Activated CD8-positive, alpha-beta T cell treated with anti-CD3 and anti-CD28 coated beads, Interleukin-2, amount 10 ng/mL, durations not matched to agents 7 days and 5 days (primary cell): ENCODE measurements at places on chromosomes 2 and 18.

GRCh38 chr18:77635451-77635850 lies 385.8 kb downstream of the GALR1 start:
- DNase-seq = no peak

DNA sequence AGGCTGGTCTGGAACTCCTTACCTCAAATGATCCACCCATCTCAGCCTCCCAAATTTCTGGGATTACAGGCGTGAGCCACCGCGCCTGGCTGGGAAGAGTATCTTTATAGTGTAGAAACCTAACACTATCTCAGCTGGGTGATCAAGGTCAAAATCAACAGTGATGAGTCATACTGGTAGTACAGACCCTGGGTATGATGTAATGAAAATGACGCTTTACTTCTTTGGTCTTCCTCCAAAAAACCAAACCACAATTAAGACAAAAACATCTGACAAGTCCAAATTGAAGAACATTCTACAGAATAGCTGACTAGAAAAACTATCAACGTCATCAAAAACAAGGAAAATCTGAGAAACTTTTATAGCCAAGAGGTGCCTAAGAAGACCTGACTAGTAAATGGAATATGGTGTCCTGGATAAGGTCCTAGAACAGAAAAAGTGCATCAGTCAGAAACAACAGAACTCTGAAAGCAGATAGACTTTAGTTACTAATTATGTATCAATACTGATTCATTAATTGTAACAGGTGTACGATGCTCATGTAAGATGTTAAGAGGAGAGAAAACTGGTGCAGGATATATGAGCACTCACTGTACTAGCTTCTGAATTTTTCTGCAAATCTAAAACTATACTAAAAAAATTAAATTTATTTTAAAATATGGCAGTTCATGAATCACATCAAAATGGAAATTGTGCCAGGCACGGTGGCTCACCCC lies 25.4 kb downstream of the PDCL3 start:
- peak; percentile 47 for DNase-seq

DNA sequence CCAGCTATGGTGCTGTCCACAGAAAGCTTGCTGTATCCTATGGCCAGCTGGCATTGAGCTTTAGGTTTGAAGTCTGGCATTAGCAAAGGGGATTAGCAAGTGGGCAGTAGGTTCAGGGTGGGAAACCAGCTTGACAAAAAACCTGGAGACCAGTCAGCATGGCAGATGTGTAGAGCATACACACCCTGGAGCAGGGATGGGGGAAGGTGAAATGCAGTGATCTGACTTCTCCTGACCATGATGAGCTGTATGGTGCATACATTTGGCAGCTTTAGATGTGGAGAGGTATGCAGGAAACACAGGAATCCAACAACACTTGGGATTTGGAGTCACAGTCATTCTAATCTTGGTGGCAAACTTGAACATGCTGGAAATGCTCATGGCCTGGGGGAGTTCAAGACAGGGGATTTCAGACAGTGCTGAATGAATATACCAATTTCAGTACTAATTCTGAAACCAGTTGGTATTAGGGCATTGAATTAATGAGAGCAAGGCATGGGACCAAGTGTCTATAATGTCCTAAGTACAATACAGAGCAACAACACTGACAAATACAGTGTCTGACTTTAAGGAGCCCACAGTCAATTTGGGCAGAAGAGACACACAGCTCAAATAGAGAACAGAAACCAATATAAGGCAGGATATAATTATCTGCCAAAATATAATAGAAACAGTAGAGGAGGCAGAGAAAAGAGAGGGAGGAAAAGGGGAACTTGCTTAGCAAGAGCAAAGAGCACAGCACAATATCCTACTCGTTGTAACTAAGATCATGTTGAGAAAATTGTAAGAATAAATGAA lies 11.8 kb downstream of the ARHGAP15 start:
- no peak for DNase-seq

DNA sequence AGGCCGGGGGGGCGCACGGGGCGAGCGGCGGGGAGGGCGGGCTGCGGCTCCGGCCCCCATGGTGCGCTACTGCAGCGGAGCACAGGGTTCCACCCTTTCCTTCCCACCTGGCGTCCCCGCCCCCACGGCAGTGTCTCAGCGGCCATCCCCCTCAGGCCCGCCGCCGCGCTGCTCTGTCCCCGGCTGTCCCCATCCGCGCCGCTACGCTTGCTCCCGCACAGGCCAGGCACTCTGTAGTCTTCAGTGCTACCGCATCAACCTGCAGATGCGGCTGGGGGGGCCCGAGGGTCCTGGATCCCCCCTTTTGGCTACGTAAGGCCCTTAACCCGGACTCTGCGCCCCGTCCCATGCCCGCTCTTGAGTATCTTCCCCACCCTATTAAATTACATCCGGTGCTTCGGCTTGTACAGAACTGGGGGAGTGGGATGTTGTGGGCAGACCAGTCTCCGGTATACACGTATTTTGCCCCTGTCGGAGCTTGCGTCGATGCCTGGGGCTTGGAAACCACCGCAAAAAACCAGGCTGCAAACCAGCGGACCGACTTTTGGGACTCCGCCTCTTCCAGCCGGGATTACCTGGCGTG lies 598 bp upstream of the WBP1 start:
- DNase-seq = peak; percentile 89

DNA sequence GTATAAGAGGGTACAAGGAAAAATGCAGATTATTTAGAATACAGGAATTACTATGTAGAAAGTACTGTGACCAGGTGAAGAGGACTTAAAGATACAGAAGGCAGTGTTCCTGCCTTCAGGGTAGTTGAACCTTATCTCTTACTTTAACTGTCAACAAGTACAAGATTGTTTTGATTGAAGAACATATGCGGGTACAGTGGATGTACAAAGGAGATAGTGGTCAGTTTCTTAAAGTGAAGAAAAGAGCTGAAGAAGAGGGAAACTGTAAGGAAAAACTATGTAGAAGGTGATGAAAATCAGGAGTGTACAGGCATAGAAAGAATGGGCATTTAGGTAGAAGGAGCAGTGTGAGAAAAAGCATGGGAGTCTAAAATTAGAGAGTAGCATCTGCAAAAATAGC lies 2.2 kb downstream of the RALBP1 start:
- DNase-seq = no peak

- DNase-seq = no peak
Measured at GRCh38 chr2:54866868-54867267, 143.4 kb downstream of the EML6 start.

- DNase-seq = no peak
Measured at GRCh38 chr2:49831698-49832367, 677.5 kb upstream of the FSHR start.

- no peak for DNase-seq
Measured at GRCh38 chr2:234691968-234692955, 195.4 kb upstream of the ARL4C start.

DNA sequence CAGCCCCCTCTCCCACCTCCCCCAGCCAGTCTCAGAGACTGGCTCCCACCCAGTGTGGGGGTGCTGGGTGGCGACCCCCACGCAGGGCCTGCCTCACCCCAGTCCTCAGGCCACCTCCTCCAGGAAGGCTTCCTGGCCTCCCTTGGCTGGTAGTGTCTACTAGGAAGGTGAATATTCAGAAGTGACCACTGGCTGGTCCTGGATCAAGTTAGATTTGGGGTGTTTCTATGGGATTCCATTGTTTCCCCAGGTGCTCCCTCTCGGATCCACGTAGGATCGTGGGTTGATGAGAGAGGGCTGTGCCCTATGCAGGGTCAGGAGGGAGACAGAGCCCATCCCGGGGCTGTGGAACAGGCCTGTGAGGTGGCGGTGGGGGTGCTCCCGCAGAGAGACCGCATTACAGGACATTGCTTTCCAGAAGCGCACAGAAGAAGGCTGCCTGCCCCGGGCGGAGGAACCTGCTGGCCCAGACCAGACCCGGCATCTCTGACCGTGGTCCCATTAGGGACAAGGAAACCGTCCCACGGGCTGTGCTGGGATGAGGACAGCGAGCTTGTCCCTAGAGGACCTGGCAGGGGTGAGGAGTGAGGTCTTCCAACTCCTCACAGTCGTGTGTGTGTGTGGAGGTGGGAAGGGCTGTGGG lies 3.3 kb downstream of the PDCD1 start:
- DNase-seq = no peak

GRCh38 chr2:230205034-230205433 lies 14.8 kb downstream of the SP110 start:
- DNase-seq = no peak

DNA sequence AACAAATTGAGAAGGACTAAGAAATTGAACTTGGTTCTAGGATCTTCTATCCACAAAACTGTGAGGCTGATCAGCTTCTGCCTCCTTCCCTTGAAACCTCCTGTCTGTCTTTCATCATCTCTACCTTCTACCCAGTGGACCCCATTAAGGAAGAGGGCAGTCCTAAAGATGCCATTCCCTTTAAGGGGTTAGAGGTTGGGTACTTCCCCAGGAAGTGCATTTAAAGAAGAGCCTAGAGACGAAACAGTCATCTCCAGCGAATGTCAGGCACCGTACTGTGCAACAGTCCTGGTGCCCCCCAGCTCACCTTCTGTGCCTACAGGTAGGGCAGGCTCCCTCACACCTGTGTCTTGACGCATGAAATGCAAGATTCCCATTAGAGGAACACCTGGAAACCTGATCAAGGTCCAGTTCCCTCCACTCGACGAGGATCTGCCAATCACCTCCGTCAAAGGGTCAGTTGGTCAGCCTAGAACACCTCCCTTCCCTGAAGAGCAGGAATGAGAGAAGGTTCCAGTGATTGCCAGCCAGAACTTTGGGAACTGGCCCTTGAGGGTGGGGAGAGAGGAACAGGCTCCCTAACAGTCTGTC lies 20.9 kb downstream of the LOXHD1 start:
- DNase-seq = no peak

- no peak for DNase-seq
Measured at GRCh38 chr2:29110916-29111535, 4.2 kb upstream of the CLIP4 start.

GRCh38 chr18:9068346-9068745 lies 34.2 kb upstream of the NDUFV2 start:
- no peak for DNase-seq

GRCh38 chr2:171718720-171719119 lies 31.5 kb downstream of the DYNC1I2 start:
- DNase-seq = no peak

- peak; percentile 95 for DNase-seq
Measured at GRCh38 chr2:86785456-86785855, 5.3 kb downstream of the CD8A start.

- no peak for DNase-seq
Measured at GRCh38 chr18:22977847-22978701, 44.9 kb downstream of the RBBP8 start.

DNA sequence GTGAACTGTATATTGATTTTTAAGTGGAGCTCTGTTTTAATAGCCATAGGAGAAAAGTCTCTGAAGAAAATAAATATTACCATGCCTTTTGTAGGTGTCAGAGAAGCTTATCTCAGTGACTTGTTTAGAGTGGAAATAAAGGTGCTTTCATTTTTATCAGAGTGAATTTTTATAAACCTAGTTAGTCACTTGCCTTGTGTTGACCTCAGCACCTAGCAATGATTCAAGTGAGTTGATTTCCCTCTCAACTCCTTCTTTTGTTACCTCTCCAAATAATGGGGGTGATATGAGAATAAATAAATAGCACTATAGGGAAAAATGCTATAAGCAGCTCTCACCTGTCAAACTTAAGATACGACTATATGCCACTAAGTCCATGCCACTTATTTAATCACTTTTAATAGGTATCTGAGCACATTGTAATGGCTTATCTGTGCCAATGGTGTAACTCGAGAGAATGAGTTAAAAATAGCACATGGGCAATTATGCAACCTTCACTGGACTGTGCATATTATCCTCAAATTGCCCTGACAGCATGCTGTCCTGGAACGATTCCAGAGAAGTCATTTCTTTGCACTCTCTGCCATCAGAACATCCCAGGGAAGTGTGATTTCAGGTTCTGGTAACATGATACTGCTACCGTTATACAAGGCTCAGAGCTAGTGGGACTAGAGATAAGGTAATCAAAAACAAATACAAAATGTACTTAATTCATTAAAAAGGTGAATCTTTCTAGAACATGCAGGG lies 290.8 kb downstream of the CCDC85A start:
- DNase-seq = no peak

DNA sequence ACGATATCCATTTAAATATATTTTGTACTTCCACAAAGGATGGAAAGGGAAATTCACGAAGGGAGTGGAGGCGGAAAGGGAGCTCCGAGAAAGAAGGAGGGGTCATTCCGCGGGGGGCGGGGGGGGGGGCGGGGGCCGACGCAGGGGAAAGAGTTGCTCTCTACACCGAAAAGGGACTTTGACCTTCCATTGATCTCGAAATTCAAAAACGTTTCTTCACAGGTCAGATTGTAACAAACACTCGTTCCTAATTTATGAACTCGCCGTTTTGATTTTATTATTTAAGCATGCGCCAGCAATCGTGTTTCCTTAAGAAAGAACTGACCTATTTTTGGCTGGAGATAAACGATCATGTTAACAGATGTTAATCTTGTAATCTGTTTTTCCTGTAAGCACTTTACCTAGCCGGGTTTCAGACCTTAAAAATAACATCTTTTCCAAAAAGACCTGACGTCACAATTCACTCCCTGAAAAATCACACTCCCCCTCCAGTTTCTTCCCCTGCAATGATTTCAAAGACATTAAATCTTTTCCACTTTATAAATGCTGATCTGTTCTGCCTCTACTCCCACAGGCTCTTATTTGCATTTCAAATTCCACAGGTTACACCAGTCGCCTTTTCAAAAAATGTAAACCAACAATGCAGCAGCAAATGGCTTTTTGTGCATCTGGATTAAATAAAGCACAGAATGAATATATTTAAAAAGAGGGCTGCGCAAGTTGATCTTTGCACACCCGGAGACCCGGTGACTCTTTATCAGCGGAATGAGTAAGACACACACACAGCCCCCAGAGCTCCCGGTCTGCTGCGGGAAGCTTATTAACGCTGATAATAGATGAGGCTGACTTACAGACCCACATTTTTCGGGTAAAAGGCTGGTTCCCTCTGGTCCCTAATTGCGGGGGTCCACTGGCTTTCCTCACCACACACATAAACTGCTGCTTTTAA lies 1.6 kb downstream of the ZNF516 start:
- DNase-seq = no peak

- DNase-seq = no peak
Measured at GRCh38 chr18:56639104-56639381, 651 bp upstream of the TXNL1 start.

DNA sequence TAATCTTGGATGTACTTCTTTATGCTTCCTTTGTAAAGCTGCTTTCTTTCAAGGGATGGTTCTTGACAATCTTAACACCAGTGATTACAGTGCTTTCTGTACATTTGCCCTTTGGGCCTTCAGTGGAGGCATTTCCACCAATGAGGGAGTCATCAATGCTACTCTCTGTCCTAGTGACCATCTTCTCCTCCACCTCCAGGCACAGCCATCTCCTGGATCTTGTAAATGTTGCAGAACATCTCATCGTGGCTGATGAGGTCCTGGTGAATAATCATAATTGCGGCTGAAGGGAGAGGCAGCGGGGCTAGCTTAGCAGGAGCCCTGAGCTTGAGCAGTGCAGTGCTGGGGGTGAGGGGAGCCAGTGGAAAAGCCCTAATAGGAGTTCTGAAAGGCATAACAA lies 32.5 kb downstream of the IDH1 start:
- DNase-seq = no peak
